ENCODE measurements at places on chromosomes 2 and 18.
A peak's percentile ranks its signal among the peaks of the same experiment; 100 is the strongest.

- no peaks in the 10 kb centered on the region for H3K36me3 ChIP-seq
- peaks cover 3% of the 10 kb centered on the region for H3K27me3 ChIP-seq
- H3K27ac ChIP-seq = no peak overlapping the region
- no peak overlapping the region for H3K4me3 ChIP-seq
- no peaks in the 10 kb centered on the region for H3K4me1 ChIP-seq
Measured at GRCh38 chr18:47036927-47037578, 1.6 kb upstream of the ELOA2 start.

DNA sequence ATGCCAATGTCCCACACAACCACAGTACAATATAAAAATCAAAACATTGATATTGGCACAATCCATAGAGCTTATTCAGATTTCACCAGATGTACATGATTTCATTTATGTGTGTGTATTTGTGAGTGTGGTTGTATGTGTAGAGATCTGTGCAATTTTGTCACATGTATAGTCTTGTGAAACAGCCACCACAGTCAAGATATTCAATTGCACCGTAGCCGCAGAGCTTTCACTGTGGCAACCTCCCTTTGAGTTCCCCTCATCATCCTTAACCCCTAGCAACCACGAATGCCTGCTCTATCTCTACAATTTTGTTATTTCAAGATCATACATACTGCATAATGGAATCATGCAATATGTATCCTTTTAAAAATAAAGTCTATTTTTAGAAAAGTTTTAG lies 391.3 kb downstream of the SETBP1 start:
- no peak overlapping the region for H3K4me3 ChIP-seq
- H3K27ac ChIP-seq = no peak overlapping the region
- H3K4me1 ChIP-seq = no peaks in the 10 kb centered on the region
- peaks cover 2% of the 10 kb centered on the region for H3K27me3 ChIP-seq

GRCh38 chr2:38634684-38635083 lies 31.2 kb upstream of the GALM start:
- H3K27me3 ChIP-seq = no peaks in the 10 kb centered on the region
- no peak overlapping the region for H3K27ac ChIP-seq
- H3K4me1 ChIP-seq = peaks cover 27% of the 10 kb centered on the region

- no peak overlapping the region for H3K4me3 ChIP-seq
- peaks cover 28% of the 10 kb centered on the region for H3K4me1 ChIP-seq
- no peak overlapping the region for H3K27ac ChIP-seq
- DNase-seq = no peak
Measured at GRCh38 chr2:43212931-43213330, 13.5 kb downstream of the ZFP36L2 start.

DNA sequence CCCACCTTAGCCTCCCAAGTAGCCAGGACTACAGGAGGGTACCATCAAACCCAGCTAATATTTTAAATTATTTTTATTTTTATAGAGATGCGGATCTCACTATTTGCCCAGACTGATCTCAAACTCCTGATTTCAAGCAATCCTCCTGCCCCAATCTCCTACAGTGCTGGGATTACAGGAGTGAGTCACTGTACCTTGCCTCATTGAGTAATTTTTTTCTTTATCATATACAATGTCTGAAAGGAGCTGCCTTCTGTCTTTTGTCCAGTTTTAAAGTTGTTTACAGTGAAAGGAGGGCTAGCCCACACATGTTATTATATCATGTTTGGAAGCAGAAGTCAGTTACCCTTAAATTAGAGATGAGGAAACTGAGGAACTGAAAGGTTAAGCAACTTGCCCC lies 32.5 kb downstream of the PRKRA start:
- DNase-seq = no peak
- H3K36me3 ChIP-seq = peaks cover 13% of the 10 kb centered on the region

DNA sequence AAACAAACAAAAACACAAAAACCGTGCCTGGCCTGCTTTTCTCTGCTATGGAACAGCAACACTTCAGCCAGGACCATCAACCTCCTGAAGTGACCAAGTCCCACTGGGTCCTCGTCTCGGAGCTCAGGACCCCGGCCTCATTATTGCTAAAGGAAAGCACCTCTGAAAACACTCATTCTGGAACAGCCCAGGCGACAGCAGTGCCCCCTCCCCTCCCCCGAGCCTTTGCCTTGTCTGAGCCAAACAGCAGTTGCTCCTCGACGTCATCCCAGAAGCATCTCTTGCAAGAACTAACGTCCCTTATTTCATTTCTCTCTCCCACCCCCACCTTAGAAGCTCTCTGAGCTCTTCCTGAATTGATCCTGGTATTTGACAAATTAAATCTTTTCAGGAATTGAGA lies 27.4 kb downstream of the APCDD1 start:
- peaks cover 12% of the 10 kb centered on the region for H3K4me1 ChIP-seq
- H3K36me3 ChIP-seq = no peaks in the 10 kb centered on the region
- no peak overlapping the region for H3K27ac ChIP-seq
- no peak overlapping the region for H3K4me3 ChIP-seq

DNA sequence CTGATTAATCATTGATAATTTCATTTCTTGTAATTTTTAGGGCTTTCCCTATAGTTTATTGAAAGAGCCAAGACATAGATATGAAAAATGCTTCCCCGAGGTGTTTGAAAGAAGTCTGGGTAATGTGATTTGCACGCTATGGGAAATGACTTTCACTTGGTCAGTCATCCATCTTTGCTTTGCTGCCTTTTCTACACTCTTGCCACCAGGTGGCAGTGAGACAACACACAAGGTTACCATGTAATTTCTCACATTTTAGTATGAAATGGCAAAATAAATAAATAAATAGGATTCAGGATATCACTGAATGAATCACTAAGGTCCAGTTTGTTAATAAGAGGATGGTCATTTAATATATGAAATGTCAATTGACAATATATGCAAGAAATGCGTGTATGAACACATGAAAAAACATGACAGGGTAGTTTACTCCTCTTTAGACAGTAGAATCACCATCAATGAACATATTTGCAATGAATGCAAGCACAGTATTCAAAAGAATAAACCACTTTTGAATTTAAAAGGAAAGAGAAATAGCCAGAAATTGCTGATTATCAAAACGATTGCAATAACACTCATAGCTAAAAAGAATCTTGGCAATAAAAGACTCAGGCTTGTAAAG lies 52.2 kb upstream of the KCNH7 start:
- no peaks in the 10 kb centered on the region for H3K27me3 ChIP-seq
- no peaks in the 10 kb centered on the region for H3K4me1 ChIP-seq
- H3K4me3 ChIP-seq = no peak overlapping the region
- no peaks in the 10 kb centered on the region for H3K36me3 ChIP-seq
- peak; percentile 21 for DNase-seq

- no peak overlapping the region for H3K27ac ChIP-seq
- no peak overlapping the region for H3K4me3 ChIP-seq
Measured at GRCh38 chr2:185862657-185863398, 124.2 kb downstream of the FSIP2 start.

GRCh38 chr2:33222309-33222708 lies 254.1 kb upstream of the RASGRP3 start:
- peaks cover 8% of the 10 kb centered on the region for H3K4me1 ChIP-seq
- H3K36me3 ChIP-seq = no peaks in the 10 kb centered on the region
- H3K27ac ChIP-seq = no peak overlapping the region

- DNase-seq = no peak
- H3K4me3 ChIP-seq = no peak overlapping the region
- peaks cover 6% of the 10 kb centered on the region for H3K27me3 ChIP-seq
- no peak overlapping the region for H3K27ac ChIP-seq
- H3K4me1 ChIP-seq = no peaks in the 10 kb centered on the region
- H3K36me3 ChIP-seq = no peaks in the 10 kb centered on the region
Measured at GRCh38 chr2:226477221-226478108, 322.2 kb downstream of the IRS1 start.

DNA sequence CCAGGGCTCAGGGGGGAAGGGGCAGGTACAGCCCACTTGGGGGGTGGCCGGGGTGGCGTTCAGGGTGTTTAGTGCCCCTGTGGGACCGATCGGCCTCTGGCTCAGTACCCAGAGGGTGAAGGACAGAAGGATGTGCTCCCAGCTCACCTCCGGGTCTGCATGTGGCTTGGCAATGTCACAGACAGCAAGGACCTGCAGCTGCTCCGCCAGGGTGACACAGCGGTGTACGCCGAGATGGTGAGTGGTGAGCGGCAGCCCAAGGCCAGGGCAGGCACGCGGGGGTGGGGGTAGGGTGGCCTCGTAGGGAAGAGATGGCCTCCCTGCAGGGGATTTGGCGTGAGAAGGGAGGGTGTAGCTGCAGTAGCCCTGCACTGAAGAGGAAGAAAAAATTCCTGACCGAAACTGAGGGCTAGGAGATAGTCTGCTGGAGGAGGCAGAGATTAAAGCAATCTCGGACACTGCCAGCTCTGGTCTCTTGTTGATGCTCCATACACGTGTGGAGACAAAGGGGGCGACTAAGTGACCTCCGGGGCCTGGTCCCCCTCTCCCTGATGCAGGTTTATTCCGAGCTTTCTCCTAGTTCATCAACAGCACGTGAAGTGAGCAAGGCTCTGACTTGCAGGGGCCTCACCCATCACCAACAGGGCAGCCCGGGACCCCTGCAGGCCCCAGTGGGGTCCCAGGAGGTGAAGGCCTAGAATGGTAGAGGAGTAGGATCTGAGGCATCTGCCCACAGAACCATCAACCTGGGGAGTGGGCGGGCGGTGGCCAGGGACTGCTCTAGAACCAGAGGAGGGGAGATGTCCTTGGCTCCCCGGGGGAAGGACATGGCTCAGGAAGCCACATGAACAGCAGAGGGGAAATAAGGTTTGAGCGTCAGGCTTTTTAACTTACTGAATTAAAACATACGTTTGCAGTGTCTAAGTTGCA lies 45.4 kb downstream of the FER1L5 start:
- no peak overlapping the region for H3K4me3 ChIP-seq
- no peaks in the 10 kb centered on the region for H3K36me3 ChIP-seq
- H3K27ac ChIP-seq = no peak overlapping the region

DNA sequence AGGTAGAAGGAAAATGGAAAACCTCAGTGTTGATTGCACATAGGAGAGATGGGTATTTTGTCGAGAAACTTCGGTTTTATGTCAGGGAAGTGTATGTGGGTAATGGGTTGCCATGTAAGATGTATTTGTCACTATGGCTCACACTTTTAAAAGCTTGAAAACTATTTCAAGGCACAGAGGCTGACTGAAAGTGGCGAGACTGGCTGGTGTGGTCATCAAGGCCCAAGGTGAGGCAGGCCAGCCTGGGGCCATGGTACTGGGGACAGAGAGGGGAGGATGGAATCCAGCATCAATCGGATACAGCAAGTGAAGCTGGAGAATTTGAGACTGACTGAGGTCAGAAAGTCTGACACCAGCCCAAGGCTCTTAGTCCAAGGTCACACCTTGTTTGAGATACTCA lies 77.2 kb upstream of the MCFD2 start:
- no peak overlapping the region for H3K27ac ChIP-seq
- DNase-seq = no peak
- no peaks in the 10 kb centered on the region for H3K4me1 ChIP-seq
- H3K36me3 ChIP-seq = peaks cover 31% of the 10 kb centered on the region
- H3K4me3 ChIP-seq = no peak overlapping the region
- no peaks in the 10 kb centered on the region for H3K27me3 ChIP-seq

DNA sequence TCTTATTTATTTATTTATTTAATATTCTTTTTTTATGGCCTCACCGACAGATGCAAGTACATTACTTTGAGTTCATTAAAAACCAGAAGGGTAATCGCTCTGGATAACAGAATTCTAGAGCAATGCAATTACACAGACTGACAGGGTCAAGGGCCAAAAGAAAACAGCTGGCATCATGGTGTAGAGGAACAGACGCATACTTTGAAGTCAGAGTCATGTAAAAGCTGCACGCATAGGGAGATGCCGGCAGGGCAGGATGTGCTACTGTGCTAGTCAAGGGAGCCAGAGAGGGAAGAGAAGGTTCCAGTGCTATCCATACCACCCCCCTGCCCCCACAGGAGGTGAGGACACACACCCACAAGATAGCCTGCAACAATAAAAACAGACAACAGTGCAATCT lies 115.2 kb upstream of the TFCP2L1 start:
- DNase-seq = no peak
- no peaks in the 10 kb centered on the region for H3K27me3 ChIP-seq
- no peak overlapping the region for H3K4me3 ChIP-seq
- peaks cover 19% of the 10 kb centered on the region for H3K36me3 ChIP-seq

DNA sequence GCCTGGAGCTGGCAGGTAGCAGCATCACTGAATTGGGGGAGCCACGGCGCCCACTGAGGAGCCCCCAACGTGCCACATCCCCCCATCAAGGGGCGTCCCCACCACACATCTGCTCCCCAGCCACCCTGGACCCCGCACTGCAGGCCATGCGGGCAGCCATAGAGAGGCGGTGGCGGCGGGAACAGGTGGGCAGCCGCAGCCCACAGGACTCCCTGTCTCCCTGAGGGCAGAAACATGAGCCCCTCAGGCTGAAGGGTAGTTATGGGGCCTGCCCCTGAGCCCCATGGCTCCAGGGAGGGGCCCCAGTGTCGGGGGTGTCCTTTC lies 26.6 kb downstream of the CROCC2 start:
- H3K36me3 ChIP-seq = no peaks in the 10 kb centered on the region
- H3K27ac ChIP-seq = no peak overlapping the region
- no peak for DNase-seq
- H3K27me3 ChIP-seq = peaks cover 4% of the 10 kb centered on the region

- H3K36me3 ChIP-seq = no peaks in the 10 kb centered on the region
- no peaks in the 10 kb centered on the region for H3K4me1 ChIP-seq
- H3K4me3 ChIP-seq = no peak overlapping the region
- no peak overlapping the region for H3K27ac ChIP-seq
- H3K27me3 ChIP-seq = no peaks in the 10 kb centered on the region
- no peak for DNase-seq
Measured at GRCh38 chr2:15825276-15825980, 114.9 kb upstream of the MYCN start.

DNA sequence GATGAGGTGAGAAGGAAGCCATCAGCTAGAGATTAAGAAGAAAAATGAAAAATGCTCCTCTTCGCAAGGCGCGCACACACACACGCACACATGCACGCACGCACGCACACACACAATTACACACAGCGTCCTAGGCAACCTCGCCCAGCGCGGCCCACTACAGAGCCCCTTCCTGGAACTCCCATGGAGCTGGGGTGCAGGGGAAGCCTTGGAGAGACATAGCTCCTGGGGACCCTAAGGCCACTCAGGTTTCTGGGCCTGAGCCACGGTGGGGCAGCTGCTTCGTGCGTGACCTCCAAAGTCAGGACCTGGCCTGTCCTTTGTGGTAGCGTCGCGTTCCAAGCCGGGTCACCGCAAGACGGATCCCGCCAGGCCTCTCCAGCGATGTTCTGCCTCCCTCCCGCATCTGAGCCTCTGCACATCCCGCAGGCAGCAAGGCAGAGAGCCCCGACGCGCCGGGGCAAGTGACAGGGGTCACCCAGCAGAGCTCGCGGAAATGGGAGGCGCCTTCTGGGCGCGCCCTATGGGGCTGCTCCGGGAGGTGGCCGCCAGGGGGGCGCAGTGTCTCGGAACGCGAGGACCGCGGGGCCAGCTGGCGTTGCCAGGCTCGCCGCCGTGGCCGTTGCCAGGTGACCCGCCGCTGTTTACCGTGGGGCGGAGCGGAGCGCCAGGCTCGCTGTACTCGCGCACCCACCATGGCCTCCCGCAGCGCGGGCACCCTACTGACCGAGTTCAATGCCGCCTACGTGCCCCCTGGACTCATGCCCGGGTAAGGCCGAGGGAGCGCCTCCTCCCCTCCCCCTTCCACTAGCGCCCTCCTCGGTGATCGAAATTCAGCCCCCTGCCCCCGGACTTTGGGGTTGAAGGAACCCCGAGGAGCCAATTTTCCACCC lies 79.0 kb downstream of the CIB4 start:
- peaks cover 11% of the 10 kb centered on the region for H3K4me1 ChIP-seq
- DNase-seq = peak; percentile 65
- no peak overlapping the region for H3K27ac ChIP-seq

- no peak overlapping the region for H3K27ac ChIP-seq
- H3K27me3 ChIP-seq = peaks cover 2% of the 10 kb centered on the region
- no peak for DNase-seq
- no peak overlapping the region for H3K4me3 ChIP-seq
- peaks cover 28% of the 10 kb centered on the region for H3K4me1 ChIP-seq
- H3K36me3 ChIP-seq = no peaks in the 10 kb centered on the region
Measured at GRCh38 chr2:9703701-9704221, 73.0 kb upstream of the YWHAQ start.
